ENCODE measurements at places on chromosomes 3 and 15.

GRCh38 chr3:464255-464654 is 267.7 kb downstream of the CHL1 start:
- DNase-seq, result no peak

DNA sequence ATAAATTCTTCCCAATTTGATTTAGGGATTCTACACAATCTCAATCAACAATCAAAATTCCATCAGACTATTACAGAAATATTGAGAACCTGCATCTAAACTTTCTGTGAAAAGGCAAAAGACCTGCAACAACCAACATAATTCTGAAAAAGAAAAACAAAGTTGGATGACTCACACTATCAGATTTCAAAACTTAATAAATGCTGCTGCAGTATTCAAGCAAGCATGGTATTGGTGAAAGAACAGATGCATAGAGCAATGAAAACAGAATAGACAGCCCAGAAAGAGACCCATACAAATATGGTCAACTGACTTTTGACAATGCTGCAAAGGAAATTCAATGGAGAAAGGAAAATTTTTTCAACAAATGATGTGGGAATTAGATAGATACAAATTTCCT is 477.1 kb upstream of the NR2F2 start:
- no peak for DNase-seq

DNA sequence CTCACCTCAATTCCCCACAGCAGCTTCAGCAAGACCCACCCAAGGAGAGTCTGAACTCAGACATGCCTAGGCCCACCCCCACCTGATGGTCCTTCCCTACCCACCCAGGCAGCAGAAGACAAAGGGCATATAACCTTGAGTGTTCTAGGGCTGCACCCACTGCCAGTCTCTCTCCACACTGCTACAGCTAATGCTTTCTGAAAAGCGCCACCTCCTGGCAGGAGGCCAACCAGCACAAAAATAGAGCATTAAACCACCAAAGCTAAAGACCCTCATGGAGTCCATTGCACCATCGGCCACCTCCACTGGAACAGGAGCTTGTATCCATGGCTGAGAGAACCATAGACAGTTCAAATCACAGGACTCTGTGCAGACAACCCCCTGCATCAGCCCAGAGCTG is 11.3 kb upstream of the RPL39L start:
- peak; percentile 46 for DNase-seq

GRCh38 chr3:113261626-113262303 is 50.4 kb downstream of the BOC start:
- no peak for DNase-seq

DNA sequence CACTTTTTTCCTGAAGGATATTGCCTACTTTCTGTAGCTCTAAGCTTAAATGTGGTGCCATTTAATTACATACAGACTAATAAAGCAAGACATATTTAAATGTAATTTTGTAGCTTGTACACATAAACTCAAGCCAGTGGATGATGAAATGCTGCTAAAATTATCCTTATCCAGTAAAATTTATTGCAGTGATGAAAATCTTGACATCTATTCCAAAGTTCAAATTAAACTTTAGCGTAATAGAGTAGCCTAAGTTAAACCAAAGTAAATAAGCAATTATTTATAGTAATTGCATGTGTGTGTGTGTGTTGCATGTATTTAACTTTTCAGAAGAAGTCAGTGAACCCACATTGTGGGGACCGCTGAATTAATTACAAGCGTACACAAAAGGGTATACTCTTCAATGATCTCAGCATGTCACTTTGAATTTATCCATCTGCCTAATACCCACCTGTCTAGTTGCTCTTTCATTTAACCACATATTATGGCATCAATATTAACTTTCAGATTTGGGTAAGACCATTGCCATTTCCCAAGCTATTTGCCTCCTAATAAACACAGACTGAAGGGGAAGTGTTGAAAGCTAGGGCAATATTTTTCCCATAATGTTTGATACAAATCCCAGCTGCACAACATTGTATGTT is 85.0 kb downstream of the MECOM start:
- DNase-seq, result no peak

GRCh38 chr15:80895965-80896364 is 93.7 kb downstream of the MESD start:
- no peak for DNase-seq

DNA sequence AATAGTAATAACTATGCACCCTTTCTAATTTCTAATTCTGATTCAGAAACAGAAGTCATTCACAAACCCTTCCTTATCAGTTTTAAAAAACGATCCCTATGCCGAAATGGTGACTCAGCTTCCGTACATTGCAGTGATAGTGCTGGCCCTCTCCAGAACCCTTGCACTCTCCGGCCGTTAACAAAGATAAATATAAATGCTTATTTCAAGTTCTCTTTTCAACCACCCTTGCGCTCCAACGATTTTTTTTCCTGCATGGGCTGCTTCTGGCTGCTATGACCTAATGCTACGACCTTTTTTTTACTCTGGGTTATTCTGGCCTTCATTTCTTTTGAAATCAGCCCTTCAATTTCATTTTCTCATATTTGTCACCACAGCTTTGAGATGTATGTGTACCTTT is 646.2 kb downstream of the NTRK3 start:
- no peak for DNase-seq

- DNase-seq, result no peak
Measured at GRCh38 chr15:87549296-87549695, 707.2 kb downstream of the NTRK3 start.

GRCh38 chr15:71677766-71678165 is 132.6 kb upstream of the NR2E3 start:
- no peak for DNase-seq

- no peak for DNase-seq
Measured at GRCh38 chr3:46399098-46399497, 7.8 kb downstream of the CCR5AS start.

GRCh38 chr15:93057618-93058017 is 31.4 kb downstream of the RGMA start:
- DNase-seq, result no peak

DNA sequence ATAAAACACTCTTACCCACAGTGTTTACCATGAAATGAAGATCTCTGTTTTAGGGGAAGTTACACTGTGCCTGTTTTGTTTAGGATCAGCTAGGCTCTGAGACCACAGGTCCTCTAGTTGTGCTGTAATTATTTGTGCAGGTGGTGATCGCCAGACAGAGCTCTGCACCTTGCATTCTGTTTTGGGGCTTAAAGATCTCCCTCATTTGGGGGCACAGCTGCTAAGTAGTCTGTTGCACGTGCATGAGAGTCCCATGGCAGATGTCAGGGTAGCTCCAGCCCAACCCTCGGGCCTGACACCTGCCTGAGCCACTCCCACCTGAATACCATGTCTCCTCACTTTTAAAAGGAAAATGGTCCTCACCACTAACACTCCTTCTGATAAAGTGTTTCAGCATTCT is 12.4 kb downstream of the C3orf20 start:
- DNase-seq, result no peak

GRCh38 chr3:23221136-23221535 is 18.0 kb downstream of the UBE2E2 start:
- DNase-seq, result no peak

DNA sequence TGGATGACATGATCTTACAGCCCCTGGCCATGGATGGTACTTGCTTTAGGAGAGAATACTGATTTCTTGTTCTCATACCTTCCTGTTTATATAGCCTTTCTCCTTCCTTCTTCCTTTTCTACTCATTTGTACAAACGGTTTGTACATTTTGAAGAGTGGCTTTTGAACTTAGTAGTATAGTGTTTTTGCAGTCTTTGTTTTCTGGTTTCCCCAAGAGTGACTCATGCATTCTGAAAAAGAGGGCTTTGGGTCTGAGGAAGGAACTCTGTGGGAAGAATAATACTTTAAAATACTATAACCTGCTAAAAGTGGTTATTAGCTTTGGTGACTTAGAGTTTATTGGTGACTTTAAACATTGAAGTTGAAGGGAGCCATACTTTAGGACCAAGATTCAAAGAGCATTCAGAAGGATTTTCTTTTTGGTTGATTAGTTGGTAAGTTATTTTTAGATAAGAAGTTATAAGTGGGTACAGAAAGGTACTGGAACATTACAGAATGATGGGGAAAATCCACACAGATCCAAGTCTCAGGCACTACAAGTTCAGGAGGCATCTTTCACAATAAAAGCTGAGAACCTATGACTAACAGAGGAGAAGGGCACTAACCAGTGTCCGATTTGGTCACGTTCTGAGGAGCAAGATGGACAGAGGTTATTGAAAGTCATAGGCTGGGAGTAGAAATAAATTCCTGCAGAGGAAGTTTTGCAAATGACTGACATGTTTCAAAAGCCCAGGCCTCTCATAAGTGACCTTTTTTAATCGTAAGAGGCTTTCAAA is 369.6 kb upstream of the AZI2 start:
- DNase-seq, result no peak

DNA sequence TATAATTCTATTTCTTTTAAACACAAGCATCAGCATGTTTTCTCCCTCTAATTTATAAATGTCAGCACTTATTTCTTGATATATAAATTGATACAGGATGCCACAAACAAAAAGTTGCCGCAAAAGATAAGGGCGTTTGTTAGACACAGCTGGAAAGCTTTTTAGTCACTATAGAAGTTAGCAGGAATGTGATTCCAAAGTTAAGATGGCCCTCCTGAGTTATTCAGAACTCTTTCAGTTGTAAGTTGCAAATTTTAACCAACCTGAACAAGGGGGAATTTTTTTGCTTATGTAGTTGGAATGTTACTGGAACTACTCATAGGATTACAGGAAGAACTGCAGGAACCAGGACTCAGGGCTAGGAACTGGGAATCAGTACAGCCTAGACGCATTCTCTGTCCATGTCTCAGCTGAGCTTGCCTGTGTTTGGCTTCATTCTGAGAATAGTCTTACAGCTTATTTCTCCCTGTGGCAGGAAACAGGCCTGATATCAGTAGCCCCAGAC is 166.3 kb downstream of the VGLL4 start:
- no peak for DNase-seq

GRCh38 chr15:65339920-65340319 is 35.4 kb downstream of the RNU5B-1 start:
- no peak for DNase-seq

- DNase-seq, result no peak
Measured at GRCh38 chr15:71471347-71471746, 339.0 kb upstream of the NR2E3 start.

- DNase-seq, result no peak
Measured at GRCh38 chr3:148729476-148730055, 31.9 kb downstream of the AGTR1 start.

DNA sequence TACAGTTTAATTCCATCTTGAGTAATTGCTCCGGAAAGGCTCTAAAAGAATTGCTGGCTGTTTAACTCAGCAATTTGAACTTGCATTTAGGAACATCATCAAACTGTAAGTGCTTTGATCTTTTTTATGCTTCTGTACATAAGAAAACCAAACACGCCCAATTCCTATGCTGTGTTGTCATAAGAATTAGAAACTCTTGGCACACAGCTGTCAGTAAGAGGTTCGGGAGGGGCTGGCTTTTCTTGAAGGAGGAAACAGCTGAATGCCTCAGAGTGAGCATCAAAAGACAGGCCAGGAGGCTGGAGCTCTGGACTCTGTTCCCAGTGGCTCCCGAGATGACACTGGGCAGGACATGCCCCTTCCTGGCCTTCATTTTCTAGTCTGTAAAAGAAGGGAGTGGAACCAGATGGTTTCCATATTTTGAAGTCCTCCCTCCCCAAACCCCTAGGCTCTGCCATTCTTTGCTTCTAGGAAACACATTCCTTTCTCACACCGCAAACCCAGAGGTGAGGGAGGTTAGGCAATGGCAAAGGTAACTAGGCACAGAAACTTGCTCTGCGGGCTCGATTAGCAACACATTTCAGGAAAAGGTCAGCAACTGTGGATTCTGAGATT is 73.7 kb upstream of the DLG1 start:
- DNase-seq, result no peak

DNA sequence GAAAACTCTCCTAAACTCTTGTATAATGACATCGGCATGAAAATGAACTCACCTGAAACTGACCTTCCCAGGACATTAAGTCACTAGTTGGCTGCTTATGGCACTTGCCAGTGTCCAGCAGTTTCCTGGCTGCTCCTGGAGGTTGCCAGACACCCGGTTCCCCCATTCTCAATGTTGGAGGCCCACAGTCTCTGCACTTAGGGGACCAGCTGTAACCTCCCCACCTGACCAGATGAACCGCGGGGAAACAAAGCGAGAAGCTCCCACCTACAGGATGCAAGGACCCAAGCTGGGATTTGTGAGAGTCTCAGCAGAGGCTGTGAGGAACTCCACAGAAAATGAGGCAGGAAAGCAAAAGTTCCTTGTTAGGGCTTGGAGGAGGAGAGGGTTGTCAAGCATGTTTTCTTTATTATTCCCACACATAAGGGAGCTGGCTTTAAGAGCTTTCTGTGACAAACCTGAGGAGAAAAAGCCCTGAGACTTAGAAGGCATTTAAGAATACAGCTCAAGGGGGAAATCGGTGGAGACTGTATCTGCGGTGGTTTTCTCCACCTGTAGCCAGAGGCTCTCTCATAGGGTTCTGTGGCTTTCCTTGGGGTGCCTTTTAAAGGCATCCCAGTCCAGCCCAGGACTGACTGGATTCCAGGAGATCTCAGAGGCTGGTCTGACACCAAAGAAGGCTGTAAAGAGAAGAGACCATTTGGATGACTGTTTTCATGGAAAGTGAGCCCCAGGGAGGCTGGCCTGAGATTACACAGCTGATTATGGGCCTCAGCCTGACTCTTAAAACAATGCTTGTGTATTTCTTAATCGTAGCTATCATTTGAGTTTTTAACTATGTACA is 4.6 kb downstream of the TPM1 start:
- DNase-seq, result no peak

GRCh38 chr15:51677452-51677851 is 3.9 kb upstream of the SCG3 start:
- DNase-seq, result no peak

DNA sequence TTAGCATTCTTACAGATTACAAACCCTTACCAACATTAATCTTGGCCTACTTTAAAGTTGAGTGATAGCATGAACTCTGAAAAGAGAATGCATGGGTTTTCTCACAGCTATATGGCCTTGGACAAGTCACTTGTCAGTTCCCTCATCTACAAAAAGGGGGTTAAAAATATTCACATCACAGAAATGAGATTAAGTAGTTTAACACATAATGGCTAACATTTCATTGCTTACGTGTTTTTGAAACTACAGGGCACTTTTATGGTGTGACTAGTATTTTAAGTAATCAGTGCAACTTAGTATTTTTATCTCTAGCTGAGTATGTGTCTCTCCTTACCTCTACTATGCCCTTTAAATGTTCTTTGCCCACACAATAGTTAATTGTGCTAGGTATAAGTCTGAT is 13.8 kb downstream of the TRIM59 start:
- DNase-seq, result no peak

GRCh38 chr3:36149447-36149865 is 230.8 kb upstream of the STAC start:
- no peak for DNase-seq
